ENCODE measurements at places on chromosomes 11 and 22.

- no peak for DNase-seq
These were observed 547 bp downstream of the PARVG start for GRCh38 chr22:44181033-44181911.

- DNase-seq: no peak
These were observed 9.7 kb downstream of the NHERF4 start for GRCh38 chr11:119194811-119195440.

DNA sequence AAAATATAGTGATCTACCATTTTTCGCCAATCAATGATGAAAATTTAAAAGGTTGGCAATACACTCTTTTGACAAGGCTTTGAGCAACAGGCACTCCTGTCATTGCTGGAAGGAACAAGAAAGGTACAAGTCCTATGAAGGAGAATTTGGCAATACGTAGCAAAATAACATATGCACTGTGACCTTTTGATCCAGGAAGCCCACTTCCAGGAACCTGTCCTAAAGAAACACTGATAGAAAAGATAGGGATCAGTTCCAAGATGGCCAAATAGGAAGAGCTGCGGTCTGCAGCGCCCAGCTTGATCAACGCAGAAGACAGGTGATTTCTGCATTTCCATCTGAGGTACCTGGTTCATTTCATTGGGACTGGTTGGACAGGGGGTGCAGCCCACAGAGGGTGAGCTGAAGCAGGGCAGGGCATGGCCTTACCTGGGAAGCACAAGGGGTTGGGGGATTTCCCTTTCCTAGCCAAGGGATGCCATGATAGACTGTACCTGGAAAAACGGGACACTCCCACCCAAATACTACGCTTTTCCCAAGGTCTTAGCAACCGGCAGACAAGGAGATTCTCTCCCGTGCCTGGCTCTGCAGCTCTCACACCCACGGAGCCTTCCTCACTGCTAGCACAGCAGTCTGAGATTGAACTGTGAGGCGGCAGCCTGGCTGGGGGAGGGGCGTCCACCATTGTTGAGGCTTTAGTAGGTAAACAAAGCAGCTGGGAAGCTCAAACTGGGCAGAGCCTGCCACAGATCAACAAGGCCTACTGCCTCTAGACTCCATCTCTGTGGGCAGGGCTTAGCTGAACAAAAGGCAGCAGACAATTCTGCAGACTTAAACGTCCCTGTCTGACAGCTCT lies 69.7 kb upstream of the GALNT18 start:
- no peak for DNase-seq

GRCh38 chr11:130785380-130786116 lies 130.7 kb downstream of the SNX19 start:
- DNase-seq: no peak

- no peak for DNase-seq
These were observed 36.2 kb downstream of the UVRAG start for GRCh38 chr11:75851203-75851602.

DNA sequence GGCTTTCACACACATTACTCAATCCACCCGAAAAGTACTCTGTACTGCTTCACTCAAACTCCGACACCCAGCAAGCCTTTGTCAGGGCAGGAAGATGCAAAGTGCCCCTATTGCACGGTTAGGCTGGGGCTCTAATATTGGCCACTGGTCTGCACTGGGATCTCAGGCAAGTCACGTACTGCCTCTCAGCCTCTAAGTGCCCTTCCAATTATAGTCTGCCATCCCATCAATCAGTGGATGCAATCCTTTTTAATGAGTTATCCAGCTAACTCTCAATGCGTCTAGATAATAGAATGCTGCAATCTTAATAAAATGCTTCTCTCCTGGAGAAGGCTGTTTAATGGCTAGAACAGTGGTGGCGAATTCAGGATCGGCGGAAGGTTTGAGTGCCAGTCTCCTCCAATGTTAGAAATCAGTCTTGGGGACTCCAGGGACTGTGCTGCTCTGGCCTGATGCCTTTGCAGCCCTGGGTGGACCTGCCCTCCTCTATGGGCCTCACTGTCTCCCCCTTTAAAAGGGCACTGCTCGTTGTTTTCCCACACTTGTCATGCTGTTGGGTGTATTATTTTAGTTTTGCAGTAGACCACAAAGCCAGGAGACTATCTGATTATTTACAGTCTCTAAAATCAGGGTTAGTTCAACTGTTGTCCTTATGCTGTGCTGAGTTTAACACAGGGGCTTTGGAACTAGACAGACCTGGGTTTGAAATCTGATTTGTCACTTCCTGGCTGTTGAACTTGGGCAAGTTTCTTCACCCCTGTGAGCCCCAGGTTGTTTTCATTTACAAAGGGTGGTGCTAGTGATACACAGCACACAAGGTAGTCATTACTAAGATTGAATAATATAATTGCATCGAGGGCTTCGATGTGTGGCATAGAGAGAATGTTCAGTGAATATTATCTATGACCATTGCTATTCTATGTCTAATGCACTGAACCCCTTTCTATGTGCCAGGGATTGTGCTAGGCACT lies 36.7 kb downstream of the CLMP start:
- no peak for DNase-seq

GRCh38 chr11:45881708-45882368 lies 3.6 kb upstream of the MAPK8IP1 start:
- DNase-seq: no peak

- no peak for DNase-seq
These were observed 45.2 kb downstream of the SYN3 start for GRCh38 chr22:33012833-33013450.

- no peak for DNase-seq
These were observed 21.0 kb downstream of the OTUB1 start for GRCh38 chr11:64007160-64007628.

- DNase-seq: no peak
These were observed 11.2 kb upstream of the SYT8 start for GRCh38 chr11:1823376-1824220.

DNA sequence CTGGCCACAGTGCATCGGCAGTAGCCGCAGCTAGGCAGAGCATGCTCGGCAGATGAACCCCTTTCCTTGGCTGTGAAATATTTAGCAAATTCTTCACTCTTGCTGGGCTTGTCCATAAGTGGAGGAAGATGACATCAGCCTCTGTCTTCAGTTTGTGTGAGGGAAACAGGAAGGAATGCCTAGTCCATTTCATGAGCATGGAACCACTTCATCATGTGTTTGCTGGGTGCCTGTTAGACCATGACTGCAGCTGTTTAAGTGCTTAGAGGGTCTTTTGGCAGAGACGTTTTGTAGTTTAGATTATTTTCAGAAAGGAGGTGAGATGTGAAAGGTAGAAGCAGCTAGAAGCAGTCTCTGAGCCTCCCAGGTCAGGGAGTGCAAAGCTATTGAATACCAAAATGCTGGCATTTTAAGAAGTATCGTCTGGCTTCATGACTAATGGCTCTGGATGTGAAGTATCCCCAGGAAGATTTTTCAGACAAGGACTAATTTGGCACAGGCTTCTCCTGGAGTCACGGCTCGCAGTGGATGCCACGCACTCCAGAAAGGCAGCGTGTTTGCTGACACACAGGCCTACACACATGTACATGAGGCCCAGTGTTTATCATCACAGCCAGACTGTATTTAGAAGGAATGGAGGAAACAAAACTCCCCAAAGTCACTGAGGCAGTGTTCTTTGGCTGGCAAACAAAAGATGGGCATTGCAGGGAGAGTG lies 43.1 kb upstream of the GRAMD1B start:
- no peak for DNase-seq

DNA sequence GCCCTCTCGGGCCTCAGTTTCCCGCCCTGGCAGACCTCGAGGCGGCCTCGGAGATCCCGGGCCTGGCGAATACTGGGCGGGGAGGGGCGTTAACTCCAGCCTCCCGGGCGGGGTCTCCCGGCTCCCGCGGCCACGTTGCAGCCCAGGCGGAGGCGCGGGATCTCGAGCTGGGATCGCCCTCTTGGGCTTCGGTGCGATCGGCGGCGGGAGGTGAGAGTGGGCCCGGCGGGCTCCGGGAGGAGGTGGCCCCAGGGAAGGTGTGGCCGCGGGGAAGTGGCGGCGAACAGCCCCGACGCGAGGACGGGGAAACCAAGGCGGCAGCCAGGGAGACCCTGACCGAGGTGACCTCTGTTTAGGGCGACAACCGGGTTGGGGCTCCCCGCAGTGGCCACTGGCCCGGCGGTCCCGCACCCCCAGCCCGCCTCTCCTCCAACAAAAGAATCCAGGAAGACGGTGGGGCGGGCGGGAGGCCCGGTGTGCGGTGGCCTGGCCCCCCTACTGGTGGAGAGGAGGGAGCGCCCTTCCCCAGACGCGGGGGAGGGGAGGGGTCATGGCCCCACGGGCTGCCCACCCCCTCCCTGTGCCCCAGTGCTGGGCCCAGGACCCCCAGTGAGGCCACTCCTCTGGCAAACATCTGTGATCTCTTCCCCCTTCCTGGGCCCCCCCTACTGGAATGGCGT lies at the start of gene PHETA2:
TSS of gene PHETA2 (plus strand) at position 117 of the 680 bp plus-strand sequence. CDS start 3,046 bp downstream, outside the sequence.
- no peak for DNase-seq

- no peak for DNase-seq
These were observed 20.7 kb downstream of the ZBTB16 start for GRCh38 chr11:114080219-114080618.

DNA sequence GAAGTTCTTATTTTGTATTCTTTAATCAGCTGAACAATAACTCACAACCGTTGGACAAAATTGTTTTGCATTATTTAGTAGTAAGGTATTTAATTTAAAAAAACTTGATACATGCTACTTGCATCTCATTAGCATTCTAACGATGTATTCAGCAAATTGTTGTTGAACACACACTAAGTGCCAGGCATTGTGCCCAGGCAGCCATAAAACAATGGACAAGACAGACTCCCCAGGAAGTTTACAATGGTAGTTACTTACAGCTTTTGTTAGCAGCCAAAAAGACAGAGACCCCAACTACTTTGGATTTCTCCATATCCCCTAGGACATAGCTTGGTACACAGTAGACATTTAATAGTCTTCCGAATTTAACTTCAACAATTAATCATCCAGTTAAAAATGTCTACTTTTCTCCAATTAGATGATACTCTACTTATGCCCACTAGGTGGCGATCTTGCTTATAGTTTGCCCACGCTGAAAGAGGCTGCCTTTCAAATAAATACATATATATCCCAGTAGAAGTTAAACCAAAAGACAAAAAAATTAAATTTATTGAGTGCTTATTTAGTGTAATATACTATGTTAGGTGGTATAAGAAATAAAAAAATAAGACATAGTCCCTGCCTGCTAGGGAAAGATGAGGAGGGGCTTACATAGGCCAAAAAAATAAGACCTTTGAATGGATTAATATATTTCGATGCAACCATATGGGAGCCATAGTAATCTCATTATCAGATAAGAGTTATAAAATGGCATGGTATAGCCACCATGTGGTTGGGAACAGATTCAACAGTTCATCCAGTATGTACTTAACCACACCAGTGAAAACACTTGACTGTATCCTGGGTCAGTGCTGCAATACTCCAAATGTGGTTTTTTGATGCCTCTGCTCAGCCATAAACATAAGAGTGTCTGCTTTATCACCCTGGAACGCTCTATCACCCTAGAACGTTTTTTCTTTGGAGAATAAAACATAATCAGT lies 2.0 kb upstream of the FJX1 start:
- DNase-seq: no peak

GRCh38 chr22:31950226-31950625 lies 5.9 kb downstream of the YWHAH start:
- no peak for DNase-seq

DNA sequence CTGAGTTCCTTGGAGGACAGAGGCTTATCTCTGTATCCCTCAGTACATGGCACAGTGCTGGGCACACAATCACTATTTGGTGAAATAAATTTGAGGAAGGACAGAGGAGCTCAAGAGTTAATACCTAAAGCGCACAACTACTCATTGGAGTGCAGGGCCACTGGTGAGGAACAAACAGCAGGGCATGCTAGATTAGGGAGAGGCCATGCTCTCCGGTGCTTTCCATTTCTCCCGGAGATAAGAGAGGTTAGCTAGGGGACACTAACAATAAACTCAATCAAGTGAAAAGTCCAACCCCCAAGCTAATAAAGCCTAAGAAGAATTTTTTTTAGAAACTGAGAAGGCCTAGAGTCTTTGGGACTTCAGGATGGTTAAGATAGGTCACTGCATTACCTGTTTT lies 29.1 kb downstream of the NFRKB start:
- DNase-seq: no peak

DNA sequence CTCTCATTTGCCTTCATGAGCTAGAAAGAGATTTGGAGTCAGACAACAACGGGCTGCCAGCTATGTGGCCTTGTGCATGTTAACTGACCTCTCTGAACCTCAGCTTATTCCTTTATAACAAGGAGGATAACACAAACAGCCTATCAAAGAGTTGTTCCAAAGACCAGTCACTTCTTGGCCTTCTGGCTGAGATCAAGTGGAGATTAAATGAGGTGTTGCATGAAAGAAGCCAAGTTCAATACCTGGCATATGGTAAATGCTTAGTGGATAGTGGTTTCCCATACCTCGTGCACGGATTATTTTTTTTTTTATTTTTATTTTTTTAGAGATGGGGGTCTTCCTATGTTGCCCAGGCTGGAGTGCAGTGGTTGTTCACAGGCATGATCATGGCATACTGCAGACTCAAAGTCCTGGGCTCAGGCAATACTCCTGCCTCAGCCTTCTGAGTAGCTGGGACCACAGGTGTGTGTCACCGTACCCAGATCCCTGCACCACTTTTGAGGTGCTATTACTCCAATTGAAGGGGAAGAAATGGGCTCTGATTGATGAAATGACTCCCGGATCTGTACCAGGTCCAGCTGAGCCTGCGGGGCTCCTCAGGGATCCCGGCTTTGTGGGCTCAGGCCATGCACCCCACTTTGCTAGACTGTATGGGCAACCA lies 4.9 kb downstream of the LGALS1 start:
- DNase-seq: no peak

DNA sequence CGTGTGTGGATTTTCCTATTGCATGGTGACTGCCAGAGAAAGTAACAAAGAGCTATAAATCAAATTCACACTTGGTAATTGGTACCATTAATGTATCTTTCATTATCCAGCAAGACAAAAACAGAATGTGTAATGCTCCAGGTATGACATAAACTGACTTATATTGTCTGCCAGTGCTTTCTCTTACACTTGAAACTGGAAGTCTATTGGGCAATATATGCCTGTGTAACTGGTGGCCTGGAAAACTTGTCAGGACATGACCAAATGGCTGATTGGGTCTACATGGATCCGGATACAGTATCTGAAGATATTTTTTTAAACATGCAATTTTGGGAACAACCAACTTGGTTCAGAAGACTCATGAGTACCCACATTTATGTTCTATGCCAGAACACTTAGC lies 174.6 kb upstream of the ARHGAP42 start:
- DNase-seq: peak; percentile 76

- DNase-seq: peak; percentile 57
These were observed at the start of gene CEP126 for GRCh38 chr11:101914738-101915426. Gene CEP126, plus strand, starts transcription at chr11:101915010. Its CDS starts 275 bp downstream, at chr11:101915285.

DNA sequence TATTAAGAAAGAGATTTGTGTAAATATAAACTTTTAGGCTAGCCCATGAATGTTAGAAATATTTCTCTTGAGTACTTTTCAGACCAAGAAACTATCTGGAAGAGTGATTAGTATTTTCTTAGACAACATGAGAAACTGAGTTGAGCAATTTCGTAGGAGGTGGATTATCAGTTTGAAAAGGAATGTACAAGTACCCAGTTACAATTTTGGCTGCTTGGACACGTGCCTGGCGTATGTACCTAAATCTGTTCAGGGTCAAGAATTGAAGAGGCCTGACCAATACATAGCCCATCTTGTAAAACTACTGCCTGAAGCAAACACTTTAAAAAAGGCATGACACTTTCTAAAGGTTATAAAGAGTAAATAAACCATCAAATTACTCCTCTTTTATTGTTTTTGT lies 71.1 kb downstream of the CCDC73 start:
- no peak for DNase-seq

All from epithelial cell of prostate (primary cell).